ENCODE measurements at places on chromosomes 1 and 21.
A peak's percentile ranks its signal among the peaks of the same experiment; 100 is the strongest.

GRCh38 chr1:201311356-201312011, 28.2 kb downstream of the PKP1 start:
- DNase-seq, result no peak

GRCh38 chr21:42317826-42318746, 2.9 kb upstream of the TFF3 start:
- peak; percentile 64 for DNase-seq

DNA sequence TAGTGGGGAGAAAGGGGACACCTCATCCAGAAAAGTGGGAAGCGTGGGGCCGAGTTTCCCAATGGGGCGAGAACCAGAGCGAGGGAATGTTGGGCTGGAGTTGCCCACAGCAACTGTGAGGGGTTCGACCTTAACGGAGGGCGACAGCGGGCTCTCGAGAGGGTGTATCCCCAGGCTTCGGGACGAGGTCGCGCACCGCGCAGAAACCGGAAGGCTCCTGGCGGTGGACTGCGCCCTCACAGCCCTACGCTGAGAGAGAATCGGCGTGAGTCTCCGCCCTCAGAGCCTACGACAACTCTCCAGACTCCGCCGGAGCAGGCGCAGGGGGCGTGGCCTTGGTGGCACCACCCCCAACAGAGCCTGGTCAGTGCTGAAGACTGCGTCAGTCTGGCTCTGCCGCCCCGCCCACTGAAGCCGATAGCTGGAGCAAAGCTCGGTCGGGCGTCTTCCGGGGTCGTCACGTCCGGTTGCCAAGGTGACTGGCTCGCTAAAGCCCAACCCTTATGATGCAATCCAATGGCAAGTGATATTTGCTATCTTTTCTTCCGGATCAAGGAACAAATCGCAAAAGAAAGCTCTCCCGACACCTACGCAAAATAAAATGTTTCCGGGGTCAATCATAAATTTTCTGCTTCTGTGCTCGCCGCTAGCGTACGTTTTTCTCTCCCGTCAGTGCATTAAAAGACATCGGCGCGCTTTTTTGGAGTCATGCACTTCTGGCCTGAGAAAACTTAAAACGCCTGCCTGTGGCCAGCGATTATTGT, at the start of gene LRIF1:
LRIF1 (minus strand) TSS at position 232 of the 764 bp plus-strand sequence. CDS start 234 bp downstream, outside the sequence.
- DNase-seq, result peak; percentile 100

GRCh38 chr1:90046635-90047034, 51.7 kb downstream of the ZNF326 start:
- no peak for DNase-seq

- DNase-seq, result no peak
Measured at GRCh38 chr21:9838738-9839642, 682.4 kb upstream of the TPTE start.

- no peak for DNase-seq
Measured at GRCh38 chr1:48540587-48540986, 68.6 kb upstream of the SPATA6 start.

DNA sequence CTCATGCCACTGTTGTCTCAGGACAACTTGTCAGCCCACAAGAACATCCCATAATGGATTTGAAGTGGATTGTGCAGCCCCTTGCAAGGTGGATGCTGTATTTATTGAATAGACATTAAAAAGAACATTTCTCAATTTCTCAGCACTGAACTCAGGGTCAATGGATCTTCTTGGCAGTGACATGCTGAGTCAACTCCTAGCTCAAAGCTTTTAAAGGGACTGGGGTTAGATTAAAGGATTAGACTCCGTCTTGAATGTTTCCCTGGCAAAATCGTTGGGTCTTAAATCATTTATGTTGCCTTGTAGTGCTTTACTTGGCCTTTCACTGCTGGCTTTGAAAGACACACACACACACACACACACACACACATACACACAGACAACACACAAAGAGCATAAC, 221.6 kb upstream of the PBX1 start:
- DNase-seq, result no peak

GRCh38 chr1:204902671-204903070, 32.0 kb downstream of the NFASC start:
- DNase-seq, result no peak

- no peak for DNase-seq
Measured at GRCh38 chr1:181249186-181249585, 160.7 kb downstream of the IER5 start.

DNA sequence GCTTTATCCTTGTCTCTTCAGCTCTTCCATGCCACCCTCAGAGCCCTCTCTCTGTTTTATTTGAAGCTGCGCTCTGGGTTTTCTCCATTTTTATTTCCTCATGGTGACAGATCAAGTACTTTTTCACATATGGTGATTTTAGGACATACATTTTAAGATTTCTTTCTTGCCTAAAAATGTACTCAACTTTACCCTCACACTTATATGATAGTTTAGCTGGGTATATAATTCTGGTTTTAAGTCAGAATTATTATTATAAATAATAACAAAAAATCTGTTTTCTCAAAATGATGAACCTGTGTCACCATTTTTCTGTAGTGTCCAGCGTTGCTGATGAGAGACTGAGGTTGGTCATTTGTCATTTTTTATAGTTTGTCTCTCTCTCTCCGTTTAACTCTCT, 754 bp upstream of the KRTAP10-5 start:
- DNase-seq, result no peak

GRCh38 chr1:157091186-157091585, 8.4 kb downstream of the ETV3L start:
- no peak for DNase-seq

GRCh38 chr1:201501144-201501543, 5.8 kb downstream of the CSRP1 start:
- no peak for DNase-seq

DNA sequence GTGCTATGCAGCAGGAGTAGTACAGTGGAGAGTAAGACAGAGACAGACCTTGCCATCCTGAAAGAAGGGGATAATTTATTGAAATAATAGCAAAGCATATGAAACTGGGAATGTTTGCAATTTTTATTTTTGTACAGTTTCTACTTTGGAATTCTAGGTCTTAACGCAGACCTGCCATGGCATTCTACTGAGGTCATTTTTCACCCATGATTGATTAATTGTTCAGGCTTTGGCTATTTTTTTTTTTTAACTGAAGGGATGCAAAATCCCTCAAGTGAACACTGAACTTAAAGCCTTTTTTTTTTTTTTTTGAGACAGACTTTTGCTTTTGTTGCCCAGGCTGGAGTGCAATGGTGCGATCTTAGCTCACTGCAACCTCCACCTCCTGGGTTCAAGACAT, 27.1 kb downstream of the MTF2 start:
- no peak for DNase-seq
